ENCODE measurements at places on chromosomes 3 and 15.
A peak's percentile ranks its signal among the peaks of the same experiment; 100 is the strongest.

- H3K4me3 ChIP-seq = no peak overlapping the region
- DNase-seq = no peak
- H3K4me1 ChIP-seq = no peaks in the 10 kb centered on the region
- H3K27ac ChIP-seq = no peak overlapping the region
Measured at GRCh38 chr15:32766101-32766500, 48.3 kb downstream of the GREM1 start.

DNA sequence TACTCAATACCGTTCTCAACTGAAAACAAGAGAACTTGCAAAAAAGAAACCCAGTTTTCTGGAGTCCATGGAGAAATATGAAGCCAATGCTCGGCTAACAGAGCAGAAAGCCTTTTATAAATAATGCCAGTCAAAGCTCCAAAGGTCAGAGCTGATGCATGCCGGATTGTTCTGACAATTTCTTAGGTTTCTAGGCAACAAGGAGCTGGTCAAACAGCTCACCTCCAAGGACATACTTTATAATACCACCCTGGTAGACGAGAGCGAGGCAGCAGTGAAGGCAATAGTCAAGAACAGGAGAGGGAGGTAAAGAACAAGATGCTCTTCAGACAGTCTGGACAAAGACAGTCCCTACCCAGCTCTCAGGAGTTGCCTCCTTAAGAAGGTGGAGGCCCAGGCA is 111.1 kb downstream of the UBE3A start:
- no peak for DNase-seq
- no peak overlapping the region for H3K4me3 ChIP-seq
- H3K27ac ChIP-seq = no peak overlapping the region
- no peaks in the 10 kb centered on the region for H3K4me1 ChIP-seq

- H3K27ac ChIP-seq = no peak overlapping the region
- peaks cover 39% of the 10 kb centered on the region for H3K27me3 ChIP-seq
- H3K4me1 ChIP-seq = peaks cover 2% of the 10 kb centered on the region
Measured at GRCh38 chr3:68004091-68004490, 349.7 kb upstream of the SUCLG2 start.

- no peaks in the 10 kb centered on the region for H3K4me1 ChIP-seq
- no peaks in the 10 kb centered on the region for H3K36me3 ChIP-seq
- no peak overlapping the region for H3K27ac ChIP-seq
- H3K4me3 ChIP-seq = no peak overlapping the region
- H3K27me3 ChIP-seq = no peaks in the 10 kb centered on the region
- DNase-seq = no peak
Measured at GRCh38 chr3:101229681-101230080, 90.7 kb downstream of the IMPG2 start.

DNA sequence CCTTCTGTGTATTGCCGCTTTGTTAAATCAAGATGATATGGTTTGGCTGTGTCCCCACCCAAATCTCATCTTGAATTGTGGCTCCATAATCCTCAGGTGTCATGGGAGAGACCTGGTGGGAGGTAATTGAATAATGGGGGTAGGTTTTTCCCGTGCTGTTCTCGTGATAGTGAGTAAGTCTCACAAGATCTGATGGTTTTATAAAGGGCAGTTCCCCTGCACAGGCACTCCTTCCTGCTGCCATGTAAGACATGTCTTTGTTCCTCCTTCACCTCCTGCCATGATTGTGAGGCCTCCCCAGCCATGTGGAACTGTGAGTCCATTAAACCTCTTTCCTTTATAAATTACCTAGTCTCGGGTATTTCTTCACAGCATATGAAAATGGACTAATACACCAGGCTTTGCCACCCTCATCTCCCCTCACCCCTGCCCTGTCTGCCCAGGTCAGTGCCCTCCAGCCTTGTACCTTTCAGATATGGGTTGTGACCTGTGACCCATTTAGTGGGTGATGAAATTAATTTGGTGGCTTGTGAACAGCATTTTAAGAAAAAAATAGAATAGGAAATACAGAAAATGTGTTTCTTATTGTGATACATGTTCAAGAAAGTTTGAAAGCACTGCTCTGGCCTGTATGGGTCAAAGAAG is 56.1 kb upstream of the MCF2L2 start:
- no peak for DNase-seq
- peaks cover 14% of the 10 kb centered on the region for H3K36me3 ChIP-seq
- H3K27me3 ChIP-seq = no peaks in the 10 kb centered on the region
- H3K4me3 ChIP-seq = no peak overlapping the region
- no peak overlapping the region for H3K27ac ChIP-seq

GRCh38 chr3:186368717-186369116 is 6.7 kb upstream of the DGKG start:
- no peak overlapping the region for H3K27ac ChIP-seq
- H3K36me3 ChIP-seq = no peaks in the 10 kb centered on the region
- H3K4me3 ChIP-seq = no peak overlapping the region
- no peaks in the 10 kb centered on the region for H3K4me1 ChIP-seq

GRCh38 chr3:53154881-53155285 is 6.1 kb upstream of the PRKCD start:
- H3K27me3 ChIP-seq = peaks cover 34% of the 10 kb centered on the region
- DNase-seq = no peak
- peaks cover 13% of the 10 kb centered on the region for H3K4me1 ChIP-seq
- H3K36me3 ChIP-seq = no peaks in the 10 kb centered on the region
- H3K27ac ChIP-seq = no peak overlapping the region
- H3K4me3 ChIP-seq = no peak overlapping the region

GRCh38 chr15:90231028-90232017 is 2.4 kb downstream of the CIB1 start:
- H3K4me3 ChIP-seq = no peak overlapping the region
- H3K27ac ChIP-seq = peak overlapping the region; percentile 5
- H3K36me3 ChIP-seq = peaks cover 44% of the 10 kb centered on the region
- H3K4me1 ChIP-seq = peaks cover 7% of the 10 kb centered on the region

DNA sequence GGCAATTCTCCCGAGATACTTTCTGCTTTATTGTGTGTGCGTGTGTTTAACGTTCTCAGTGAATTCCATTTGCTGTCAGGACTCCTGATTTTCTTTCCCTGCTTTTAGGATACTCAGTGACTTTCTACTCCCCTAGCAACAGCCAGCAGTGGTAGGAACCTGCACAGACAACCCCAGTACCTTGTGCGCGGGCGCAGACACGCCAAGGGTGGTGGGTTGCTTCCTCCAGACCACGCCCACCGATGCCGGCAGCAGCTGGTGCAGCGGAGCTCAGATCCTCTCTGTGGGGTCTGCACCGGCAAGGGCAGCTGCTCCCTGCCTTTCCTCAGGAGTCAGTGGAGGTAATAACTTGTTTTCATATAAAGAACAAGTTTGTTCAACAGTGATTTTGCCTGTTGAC is 225.1 kb upstream of the NDN start:
- no peak overlapping the region for H3K27ac ChIP-seq
- H3K27me3 ChIP-seq = peaks cover 8% of the 10 kb centered on the region
- H3K4me3 ChIP-seq = no peak overlapping the region
- no peaks in the 10 kb centered on the region for H3K36me3 ChIP-seq

GRCh38 chr15:90650117-90650955 is 66.8 kb upstream of the BLM start:
- H3K4me1 ChIP-seq = peaks cover 40% of the 10 kb centered on the region
- no peak overlapping the region for H3K27ac ChIP-seq
- H3K36me3 ChIP-seq = no peaks in the 10 kb centered on the region
- H3K27me3 ChIP-seq = no peaks in the 10 kb centered on the region

DNA sequence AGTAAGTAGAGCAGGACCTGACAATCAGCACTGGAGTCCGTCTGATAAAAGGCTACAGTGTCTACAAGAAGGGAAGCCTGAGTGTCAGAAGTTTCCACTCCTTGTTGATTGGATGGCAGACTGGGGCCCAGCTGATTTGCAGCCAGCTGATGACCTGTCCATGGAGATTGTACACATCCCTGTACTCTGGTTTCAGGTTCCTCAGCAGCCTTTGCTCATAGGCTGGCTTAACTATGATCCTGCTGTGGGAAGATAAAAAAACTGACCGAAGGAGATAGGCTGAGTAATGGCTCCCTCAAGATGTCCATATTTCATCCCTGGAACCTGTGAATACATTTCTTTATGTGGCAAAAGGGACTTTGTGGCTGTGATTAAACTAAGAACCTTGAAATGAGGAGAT is 11.7 kb upstream of the LACTB start:
- H3K4me3 ChIP-seq = no peak overlapping the region
- no peak for DNase-seq
- H3K4me1 ChIP-seq = no peaks in the 10 kb centered on the region
- H3K36me3 ChIP-seq = no peaks in the 10 kb centered on the region

DNA sequence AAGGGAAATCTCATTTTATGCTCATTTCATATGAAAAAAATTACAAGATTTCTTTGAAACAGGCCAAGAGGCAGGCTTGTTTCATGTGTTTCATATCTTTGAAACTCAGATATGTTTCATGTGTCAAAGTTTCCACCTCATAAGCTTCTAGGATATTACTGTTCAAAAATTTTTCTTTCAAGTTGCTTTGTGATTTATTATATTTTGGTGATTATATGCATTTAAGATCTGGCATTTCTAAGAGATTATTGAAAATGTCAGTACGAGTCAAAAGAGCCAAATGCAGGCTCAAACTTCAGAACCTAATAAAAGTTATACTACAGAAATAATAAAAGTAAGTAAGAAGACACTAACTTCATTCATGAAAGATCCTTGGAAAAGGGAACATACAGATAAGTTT is 590.1 kb downstream of the UNC13C start:
- no peak overlapping the region for H3K4me3 ChIP-seq
- no peaks in the 10 kb centered on the region for H3K27me3 ChIP-seq
- no peaks in the 10 kb centered on the region for H3K36me3 ChIP-seq
- H3K27ac ChIP-seq = no peak overlapping the region
- DNase-seq = no peak

DNA sequence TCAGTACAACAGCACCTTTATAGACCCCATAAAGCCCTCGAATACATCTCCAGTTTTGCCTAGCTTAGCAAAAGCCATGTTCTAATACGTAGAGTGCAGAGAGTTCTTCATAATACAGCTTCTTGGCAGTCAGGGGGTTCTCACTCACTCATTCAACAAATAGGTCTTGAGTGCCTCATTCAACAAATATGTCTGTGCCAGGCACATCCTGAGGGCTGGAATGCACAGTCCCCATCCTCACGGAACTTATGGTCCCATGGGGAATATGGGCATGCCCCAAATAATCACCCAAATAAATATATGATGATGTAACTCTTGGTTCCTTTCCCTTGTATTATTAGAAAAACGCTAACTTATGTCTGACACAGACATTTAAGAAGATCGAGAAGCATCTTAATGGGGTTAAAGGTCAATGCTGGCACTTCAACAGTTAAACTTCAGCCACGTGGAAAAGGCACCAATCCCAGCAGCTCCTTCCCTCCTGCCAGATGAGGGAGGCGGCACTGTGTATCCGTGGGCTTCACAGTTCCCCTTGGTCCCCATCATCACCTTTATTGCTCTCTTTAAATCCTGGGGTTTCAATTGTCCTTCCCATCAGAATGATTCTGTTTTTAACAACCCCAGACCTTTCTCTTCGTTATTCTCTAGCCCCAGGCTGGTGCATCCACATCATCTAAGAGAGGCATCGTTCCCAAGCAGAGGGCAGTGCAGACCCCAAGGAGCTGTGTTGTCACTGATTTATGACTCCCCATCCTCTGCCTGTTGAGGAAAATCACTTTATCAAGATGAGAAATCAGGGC is 18.9 kb upstream of the SEMA5B start:
- H3K4me1 ChIP-seq = no peaks in the 10 kb centered on the region
- H3K36me3 ChIP-seq = no peaks in the 10 kb centered on the region
- DNase-seq = no peak

DNA sequence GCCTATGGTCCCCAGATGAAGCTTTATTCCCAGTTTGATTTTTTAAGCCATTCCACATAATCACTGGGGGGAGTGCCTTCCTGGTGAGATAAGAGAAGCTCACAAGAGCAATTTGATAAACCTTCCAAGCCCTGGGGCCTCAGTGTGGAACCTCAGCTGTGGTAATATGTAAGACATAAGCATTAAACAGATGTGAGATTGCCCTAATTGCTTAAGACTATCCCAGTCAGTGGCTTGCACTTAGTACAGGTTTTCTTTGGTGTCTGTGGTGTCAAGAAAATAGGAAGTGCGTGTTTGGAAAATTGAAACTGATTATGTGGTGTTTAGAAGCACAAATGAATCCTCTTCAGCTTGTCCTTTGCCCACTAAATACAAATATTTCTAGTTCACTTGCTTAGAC is 54.3 kb downstream of the LRRN1 start:
- H3K27me3 ChIP-seq = no peaks in the 10 kb centered on the region
- no peaks in the 10 kb centered on the region for H3K36me3 ChIP-seq
- no peaks in the 10 kb centered on the region for H3K4me1 ChIP-seq
- H3K27ac ChIP-seq = no peak overlapping the region

DNA sequence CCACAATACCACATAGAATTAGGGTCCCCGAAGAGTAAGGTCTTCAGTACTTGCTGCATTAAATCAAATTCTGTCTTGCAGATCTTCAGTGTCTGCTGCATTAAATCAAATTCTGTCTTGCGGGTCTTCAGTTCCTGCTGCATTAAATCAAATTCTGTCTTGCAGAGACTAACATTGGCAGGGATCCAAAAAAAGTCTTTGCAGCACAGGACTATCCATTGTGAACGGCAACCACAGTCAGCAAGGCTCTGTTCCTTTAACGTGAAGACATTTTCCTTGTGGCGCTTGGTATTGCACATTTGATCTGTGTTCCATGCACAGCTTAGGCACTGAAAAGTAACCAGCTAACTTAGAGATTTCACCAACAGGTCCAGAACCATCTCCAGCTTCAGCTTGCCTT is 46.8 kb upstream of the POMGNT2 start:
- DNase-seq = peak; percentile 81
- peaks cover 16% of the 10 kb centered on the region for H3K4me1 ChIP-seq
- no peaks in the 10 kb centered on the region for H3K36me3 ChIP-seq
- H3K27me3 ChIP-seq = no peaks in the 10 kb centered on the region
- H3K27ac ChIP-seq = no peak overlapping the region
- peak overlapping the region; percentile 6 for H3K4me3 ChIP-seq

- no peak overlapping the region for H3K4me3 ChIP-seq
- H3K27ac ChIP-seq = no peak overlapping the region
- H3K36me3 ChIP-seq = peaks cover 46% of the 10 kb centered on the region
- peak; percentile 27 for DNase-seq
- no peaks in the 10 kb centered on the region for H3K27me3 ChIP-seq
- H3K4me1 ChIP-seq = peaks cover 13% of the 10 kb centered on the region
Measured at GRCh38 chr3:149151843-149152242, 22.4 kb downstream of the HPS3 start.

Measured in common myeloid progenitor, CD34-positive (primary cell).